Adrenal gland (tissue), 19 donors: ENCODE measurements at places on chromosomes 1 and 21.

GRCh38 chr1:227889047-227889862 is 58.5 kb downstream of the WNT9A start:
- peak; percentile 15 for DNase-seq
- H3K36me3 ChIP-seq = no peaks in the 10 kb centered on the region
- no peak overlapping the region for H3K4me3 ChIP-seq
- no peaks in the 10 kb centered on the region for H3K4me1 ChIP-seq
- H3K27ac ChIP-seq = no peak overlapping the region
- peaks cover 6% of the 10 kb centered on the region for H3K27me3 ChIP-seq

- no peaks in the 10 kb centered on the region for H3K36me3 ChIP-seq
- H3K4me1 ChIP-seq = peaks cover 6% of the 10 kb centered on the region
- no peaks in the 10 kb centered on the region for H3K27me3 ChIP-seq
Observed at GRCh38 chr1:226687426-226687825, 51.7 kb downstream of the ITPKB start.

GRCh38 chr1:31422505-31423319 is 9.7 kb downstream of the SERINC2 start:
- peak; percentile 74 for DNase-seq
- H3K4me3 ChIP-seq = no peak overlapping the region
- no peaks in the 10 kb centered on the region for H3K36me3 ChIP-seq
- no peaks in the 10 kb centered on the region for H3K27me3 ChIP-seq
- H3K27ac ChIP-seq = no peak overlapping the region

- DNase-seq = no peak
- no peak overlapping the region for H3K27ac ChIP-seq
- H3K4me3 ChIP-seq = no peak overlapping the region
- no peaks in the 10 kb centered on the region for H3K27me3 ChIP-seq
- H3K36me3 ChIP-seq = peaks cover 39% of the 10 kb centered on the region
Observed at GRCh38 chr1:229643996-229644745, 18.1 kb downstream of the URB2 start.

DNA sequence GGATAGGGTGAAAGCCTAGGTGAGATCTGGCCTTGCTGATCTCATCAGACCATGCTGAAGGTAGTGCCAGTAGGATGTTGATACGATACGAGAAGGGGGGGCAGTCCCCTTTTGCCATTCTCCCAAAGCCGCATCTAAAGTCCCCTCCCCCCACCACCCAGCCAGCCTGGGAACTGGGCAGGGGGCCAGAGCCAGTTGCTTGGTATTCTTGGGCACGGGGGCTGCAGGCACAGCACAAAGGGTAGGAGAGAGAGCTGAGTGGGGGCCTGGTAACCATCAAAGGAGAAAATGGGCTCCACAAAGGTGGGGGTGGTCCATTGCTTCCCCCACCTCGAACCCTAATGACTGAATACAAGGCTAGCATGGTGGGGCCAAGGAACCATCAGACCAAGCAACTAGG is 5.4 kb downstream of the PEA15 start:
- H3K4me1 ChIP-seq = peaks cover 19% of the 10 kb centered on the region
- DNase-seq = no peak
- no peak overlapping the region for H3K27ac ChIP-seq
- no peak overlapping the region for H3K4me3 ChIP-seq
- H3K36me3 ChIP-seq = no peaks in the 10 kb centered on the region
